ENCODE measurements at places on chromosomes 4 and X.

GRCh38 chrX:31547816-31548215 lies 476.0 kb upstream of the FTHL17 start:
- no peaks in the 10 kb centered on the region for H3K4me1 ChIP-seq
- no peaks in the 10 kb centered on the region for H3K27me3 ChIP-seq
- no peak overlapping the region for H3K4me3 ChIP-seq
- H3K27ac ChIP-seq = peak overlapping the region; percentile 41
- DNase-seq = no peak

DNA sequence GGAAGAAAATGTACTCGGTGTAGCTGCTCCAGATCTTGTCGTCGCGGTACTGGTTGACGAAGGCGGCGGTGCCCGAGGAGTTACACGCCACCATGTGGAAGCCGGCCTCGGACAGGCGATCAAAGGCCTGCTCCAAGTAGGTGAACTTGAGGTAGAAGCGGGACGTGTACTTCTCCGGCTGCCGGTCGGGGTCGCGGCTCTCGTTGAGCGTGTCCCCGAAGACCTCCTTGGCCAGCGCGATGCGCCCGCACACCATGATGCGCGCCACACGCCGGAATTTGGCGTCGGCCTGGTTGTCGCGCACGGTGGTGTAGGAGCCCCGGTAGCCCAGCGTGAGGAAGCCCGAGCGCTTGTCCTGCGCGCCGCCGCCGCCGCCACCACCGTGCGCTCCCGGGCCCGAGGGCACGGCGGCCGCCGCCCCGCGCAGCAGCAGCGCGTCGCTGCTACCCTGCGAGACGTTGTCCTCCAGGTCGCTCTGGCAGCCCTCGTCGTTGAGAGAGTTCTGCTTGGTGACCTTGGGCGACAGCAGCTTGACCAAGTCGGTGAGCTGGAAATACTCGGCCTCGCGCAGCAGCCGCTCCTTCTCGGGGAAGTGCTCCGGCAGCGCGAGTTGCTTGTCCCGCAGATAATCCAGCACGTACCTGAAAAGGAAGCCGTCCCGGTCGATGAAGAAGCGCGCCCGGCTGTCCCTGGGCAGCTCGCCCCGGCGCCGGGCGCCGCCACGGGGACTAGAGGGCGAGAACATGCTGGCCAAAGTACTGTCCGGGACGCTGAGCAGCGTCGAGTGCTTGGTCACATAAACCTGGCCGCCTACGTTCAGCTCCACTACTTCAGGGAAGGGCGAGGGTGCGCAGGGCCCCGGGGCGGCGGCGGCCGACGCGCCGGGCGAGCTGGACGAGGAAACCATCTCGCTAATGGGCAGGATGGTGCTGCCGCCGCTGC lies 775 bp downstream of the KCTD8 start:
- H3K36me3 ChIP-seq = no peaks in the 10 kb centered on the region
- H3K27ac ChIP-seq = no peak overlapping the region
- no peak for DNase-seq
- no peaks in the 10 kb centered on the region for H3K4me1 ChIP-seq

DNA sequence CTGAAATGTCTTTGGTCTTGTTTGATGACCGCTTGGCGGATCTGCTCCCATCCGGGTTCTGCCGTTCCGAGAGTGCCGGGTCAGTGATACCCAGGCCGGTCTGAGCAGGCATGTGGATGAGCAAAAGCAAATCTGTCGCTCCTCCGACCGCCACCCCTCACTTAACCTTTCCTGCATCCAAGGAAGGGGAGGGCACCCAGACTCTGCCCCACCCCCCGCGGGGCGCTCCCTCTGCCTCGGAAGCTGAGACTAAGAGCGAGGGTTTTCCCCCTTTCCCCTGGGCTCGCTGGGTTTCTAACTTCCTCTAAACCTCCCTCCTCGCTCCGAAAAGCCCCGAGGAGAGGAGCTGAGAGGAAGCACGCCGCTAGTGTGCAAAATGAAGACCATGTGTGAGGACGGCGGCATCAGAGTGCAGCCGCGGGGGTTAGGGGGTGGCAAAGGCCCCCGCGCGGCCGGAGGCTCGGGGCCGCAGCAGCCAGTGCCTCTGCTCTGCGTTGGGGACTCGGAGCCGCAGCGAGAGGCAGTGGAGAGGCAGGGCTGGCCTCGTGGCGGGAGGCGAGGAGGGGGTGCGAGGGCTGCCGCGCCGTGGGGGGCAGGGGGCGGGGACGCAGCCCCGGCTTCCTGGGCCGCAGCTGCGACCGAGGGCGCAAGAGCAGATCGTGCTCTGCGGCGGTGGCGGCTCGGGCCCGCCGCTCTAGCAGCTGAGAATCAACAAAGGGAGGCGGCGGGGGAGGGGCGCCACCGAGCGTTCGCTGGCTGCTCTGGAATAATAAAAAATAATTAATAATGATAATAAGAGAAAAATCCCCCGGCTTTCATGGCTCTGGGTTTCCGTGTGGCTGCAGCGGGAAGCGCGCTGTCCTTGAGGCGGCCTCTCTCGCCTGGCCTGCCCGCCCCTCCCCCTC lies 55.8 kb upstream of the BCOR start:
- H3K4me3 ChIP-seq = peak overlapping the region; percentile 55
- no peaks in the 10 kb centered on the region for H3K4me1 ChIP-seq
- H3K27me3 ChIP-seq = no peaks in the 10 kb centered on the region
- H3K27ac ChIP-seq = no peak overlapping the region
- no peaks in the 10 kb centered on the region for H3K36me3 ChIP-seq

DNA sequence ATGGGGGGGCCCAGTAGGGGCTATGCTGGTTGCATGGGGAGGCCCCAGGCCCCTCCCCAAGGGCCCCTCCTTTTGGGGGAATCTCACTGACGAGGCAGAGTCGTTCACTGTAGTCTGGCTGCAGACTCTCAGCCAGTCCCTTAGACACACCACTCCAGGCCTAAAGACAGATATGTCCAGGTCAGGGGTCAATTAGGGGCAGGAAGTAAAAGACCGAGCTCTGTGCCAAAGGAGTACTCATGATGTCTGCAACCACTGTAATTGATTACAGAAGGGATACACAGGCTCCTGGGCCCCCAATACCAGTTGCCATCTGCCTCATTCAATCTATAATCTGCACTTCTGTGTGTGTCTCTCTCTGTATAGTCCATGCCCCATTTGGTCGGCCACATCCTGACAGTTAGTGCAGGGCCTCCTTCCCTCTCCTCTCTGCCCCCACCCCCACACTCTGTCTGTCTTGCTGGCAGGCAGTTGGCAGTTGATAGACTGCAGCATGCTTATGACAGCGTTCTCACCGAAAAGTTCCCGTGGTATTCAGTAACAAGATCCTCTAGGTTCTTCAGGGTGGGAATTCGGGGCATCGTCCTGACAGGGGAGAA lies 1.3 kb upstream of the CXorf65 start:
- H3K4me3 ChIP-seq = no peak overlapping the region
- H3K27ac ChIP-seq = no peak overlapping the region
- no peaks in the 10 kb centered on the region for H3K36me3 ChIP-seq
- H3K4me1 ChIP-seq = no peaks in the 10 kb centered on the region
- no peaks in the 10 kb centered on the region for H3K27me3 ChIP-seq
- no peak for DNase-seq

DNA sequence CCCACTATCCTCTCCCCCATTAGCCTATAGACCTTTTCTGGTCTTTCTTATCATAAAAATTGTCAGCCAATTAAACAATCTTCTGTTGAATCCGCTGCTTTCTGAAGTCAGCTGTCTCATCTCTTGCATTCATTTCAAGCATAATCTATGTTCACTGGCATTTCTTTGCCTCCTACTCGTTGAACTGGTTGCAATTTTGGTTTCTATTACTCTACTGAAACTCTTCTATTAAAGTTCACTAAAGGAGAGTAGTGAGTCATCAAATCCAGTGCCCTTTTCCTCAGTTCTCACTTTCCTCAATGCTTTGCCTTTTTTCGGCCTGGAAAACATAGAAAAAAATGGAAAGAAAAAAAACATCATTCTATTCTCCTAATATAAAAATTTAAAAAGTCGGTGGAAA lies 23.9 kb upstream of the CXCL13 start:
- H3K27me3 ChIP-seq = no peaks in the 10 kb centered on the region
- DNase-seq = no peak
- no peaks in the 10 kb centered on the region for H3K4me1 ChIP-seq
- no peaks in the 10 kb centered on the region for H3K36me3 ChIP-seq

DNA sequence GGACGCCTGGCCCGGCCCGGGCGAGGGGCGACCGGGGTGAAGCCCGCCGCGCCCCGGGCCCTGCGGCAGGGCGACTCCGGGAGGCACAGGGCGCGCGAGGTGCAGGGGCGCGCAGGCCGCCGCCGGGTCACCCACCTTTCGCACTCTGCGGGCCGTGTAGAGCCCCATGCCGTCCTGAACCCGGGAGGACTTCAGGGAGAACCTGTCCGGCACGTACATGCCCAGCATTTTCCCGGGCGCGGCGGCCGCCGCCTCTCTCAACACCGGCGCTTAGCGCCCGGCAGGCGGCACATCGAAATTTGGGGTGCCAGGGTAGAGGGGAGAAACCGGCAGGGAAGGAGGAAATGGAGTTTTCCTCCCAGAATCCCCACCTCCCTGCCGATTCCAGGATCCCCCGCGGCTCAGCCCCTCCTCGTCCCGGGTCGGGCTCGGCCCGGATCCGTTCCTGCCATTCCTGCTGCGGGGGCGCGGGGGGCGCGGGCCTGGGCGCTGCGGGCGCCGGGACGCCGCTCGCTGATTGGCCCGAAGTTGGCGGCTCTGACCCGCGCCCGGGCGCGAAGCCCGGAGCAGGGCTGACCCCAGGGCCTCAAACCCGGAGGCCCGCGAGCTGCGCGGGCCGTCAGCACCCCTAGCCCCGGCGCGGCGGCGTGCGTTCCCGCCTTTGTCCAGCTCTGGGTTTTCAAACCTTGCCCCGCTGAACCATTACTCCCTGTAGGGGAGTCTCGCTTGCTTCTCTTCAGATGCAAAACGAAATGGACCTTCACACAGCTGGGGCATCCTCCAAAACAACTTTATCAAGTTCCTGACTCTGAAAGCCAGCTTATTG lies at the start of gene PRDM5:
Gene PRDM5, minus strand, starts transcription at position 346 of the 826 bp plus-strand sequence. Its CDS starts 118 bp downstream, at position 228.
- H3K4me3 ChIP-seq = peak within 1 kb of the TSS; percentile 85
- no peaks in the 10 kb centered on the region for H3K27me3 ChIP-seq
- peaks cover 35% of the 10 kb centered on the region for H3K4me1 ChIP-seq
- H3K36me3 ChIP-seq = no peaks in the 10 kb centered on the region

DNA sequence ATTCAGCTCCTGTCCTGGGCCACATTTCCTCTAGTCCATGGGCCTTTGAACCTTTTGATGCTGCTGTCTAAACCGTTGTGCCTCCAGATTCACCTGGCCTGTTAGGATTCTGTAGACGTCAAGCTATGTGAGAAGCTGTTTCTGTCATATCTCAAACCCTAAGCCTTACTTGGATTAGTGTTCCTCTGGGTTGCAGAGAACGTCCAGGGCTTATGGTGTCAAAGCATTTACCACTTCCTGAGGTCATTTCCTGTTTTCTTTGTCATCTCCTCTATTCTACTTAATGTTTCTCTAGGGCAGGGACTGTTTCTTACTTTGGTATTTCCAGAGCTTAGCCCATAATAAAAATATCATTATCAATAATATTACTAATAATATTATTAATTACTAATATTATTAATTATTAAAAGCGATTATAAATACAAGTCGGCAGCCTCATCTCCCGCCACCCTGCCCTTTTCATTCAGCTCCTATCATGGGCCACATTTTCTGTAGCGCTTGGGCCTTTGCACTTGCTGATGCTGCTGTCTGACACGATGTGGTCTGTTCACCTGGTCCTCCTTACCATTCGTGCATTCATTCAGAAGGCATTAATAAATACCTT lies 19.1 kb downstream of the PRIMPOL start:
- H3K36me3 ChIP-seq = peaks cover 4% of the 10 kb centered on the region
- DNase-seq = no peak
- no peak overlapping the region for H3K27ac ChIP-seq
- H3K27me3 ChIP-seq = no peaks in the 10 kb centered on the region
- H3K4me3 ChIP-seq = no peak overlapping the region
- H3K4me1 ChIP-seq = peaks cover 13% of the 10 kb centered on the region

DNA sequence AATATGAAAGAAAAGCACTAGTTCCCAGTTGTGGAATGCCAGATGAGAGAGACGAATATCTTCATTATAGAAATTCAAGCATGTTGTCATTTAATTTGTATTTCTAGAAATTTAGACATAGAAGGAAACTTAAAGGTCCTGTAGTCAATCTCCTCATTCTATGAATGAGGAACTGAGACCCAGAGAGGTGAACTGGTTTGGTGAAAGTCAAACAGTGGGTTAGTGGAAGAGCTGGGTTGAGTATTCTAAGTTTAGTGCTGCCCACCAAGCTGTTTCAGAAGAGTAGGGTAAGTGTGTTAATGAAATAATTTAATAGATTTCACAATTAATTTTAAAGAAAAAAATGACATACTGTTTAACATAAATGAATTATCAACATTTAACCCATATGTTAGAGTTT lies 655.2 kb downstream of the FAM133A start:
- H3K27me3 ChIP-seq = no peaks in the 10 kb centered on the region
- H3K4me3 ChIP-seq = no peak overlapping the region
- no peaks in the 10 kb centered on the region for H3K4me1 ChIP-seq
- no peaks in the 10 kb centered on the region for H3K36me3 ChIP-seq
- DNase-seq = no peak

- H3K36me3 ChIP-seq = no peaks in the 10 kb centered on the region
- no peaks in the 10 kb centered on the region for H3K4me1 ChIP-seq
- H3K27me3 ChIP-seq = no peaks in the 10 kb centered on the region
- no peak overlapping the region for H3K4me3 ChIP-seq
These were observed 10.7 kb upstream of the HCCS start for GRCh38 chrX:11100281-11101035.

GRCh38 chrX:151359931-151360871 lies 36.8 kb upstream of the VMA21 start:
- H3K4me3 ChIP-seq = no peak overlapping the region
- no peak overlapping the region for H3K27ac ChIP-seq
- H3K36me3 ChIP-seq = no peaks in the 10 kb centered on the region
- no peak for DNase-seq
- no peaks in the 10 kb centered on the region for H3K4me1 ChIP-seq
- H3K27me3 ChIP-seq = no peaks in the 10 kb centered on the region

DNA sequence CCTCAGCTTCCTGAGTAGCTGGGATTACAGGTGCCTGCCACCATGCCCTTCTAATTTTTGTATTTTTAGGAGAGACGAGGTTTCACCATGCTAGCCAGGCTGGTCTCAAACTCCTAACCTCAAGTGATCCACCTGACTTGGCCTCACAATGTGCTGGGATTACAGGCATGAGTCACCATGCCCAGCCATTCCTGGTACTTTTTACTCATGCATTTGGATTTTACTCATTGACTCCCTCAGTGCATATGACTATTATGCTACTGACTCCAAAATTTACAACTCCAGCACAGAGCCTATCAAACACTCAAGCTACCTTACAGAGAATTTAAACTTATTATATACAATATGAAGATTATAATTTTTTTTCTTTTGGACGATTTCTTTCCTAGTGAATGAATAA lies 199.9 kb downstream of the CXXC4 start:
- no peaks in the 10 kb centered on the region for H3K36me3 ChIP-seq
- no peak for DNase-seq
- H3K27me3 ChIP-seq = no peaks in the 10 kb centered on the region
- H3K27ac ChIP-seq = no peak overlapping the region
- H3K4me1 ChIP-seq = no peaks in the 10 kb centered on the region

DNA sequence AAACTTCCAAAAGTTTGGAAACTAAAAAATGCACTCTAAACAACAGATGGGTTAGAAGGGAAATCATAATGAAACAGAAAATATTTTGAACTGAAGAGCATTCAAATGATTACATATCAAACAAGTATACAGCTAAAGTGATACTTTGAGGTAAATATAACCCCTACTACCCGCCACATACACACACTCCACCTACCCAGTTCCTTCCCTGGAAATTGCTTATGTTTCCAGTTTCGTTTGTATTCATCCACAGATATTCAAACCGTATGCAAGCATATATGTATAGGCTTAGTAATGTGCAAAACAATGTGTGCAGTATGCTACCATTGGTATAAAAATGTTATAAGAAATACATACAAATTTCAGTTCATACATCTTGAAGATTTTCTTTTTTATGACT lies 95.5 kb downstream of the SMIM20 start:
- H3K27me3 ChIP-seq = no peaks in the 10 kb centered on the region
- no peaks in the 10 kb centered on the region for H3K4me1 ChIP-seq
- DNase-seq = no peak
- H3K4me3 ChIP-seq = no peak overlapping the region
- H3K27ac ChIP-seq = no peak overlapping the region
